ENCODE measurements at places on chromosomes 6 and 20.

GRCh38 chr6:38187325-38187724 lies 367.8 kb downstream of the ZFAND3 start:
- no peak for DNase-seq

DNA sequence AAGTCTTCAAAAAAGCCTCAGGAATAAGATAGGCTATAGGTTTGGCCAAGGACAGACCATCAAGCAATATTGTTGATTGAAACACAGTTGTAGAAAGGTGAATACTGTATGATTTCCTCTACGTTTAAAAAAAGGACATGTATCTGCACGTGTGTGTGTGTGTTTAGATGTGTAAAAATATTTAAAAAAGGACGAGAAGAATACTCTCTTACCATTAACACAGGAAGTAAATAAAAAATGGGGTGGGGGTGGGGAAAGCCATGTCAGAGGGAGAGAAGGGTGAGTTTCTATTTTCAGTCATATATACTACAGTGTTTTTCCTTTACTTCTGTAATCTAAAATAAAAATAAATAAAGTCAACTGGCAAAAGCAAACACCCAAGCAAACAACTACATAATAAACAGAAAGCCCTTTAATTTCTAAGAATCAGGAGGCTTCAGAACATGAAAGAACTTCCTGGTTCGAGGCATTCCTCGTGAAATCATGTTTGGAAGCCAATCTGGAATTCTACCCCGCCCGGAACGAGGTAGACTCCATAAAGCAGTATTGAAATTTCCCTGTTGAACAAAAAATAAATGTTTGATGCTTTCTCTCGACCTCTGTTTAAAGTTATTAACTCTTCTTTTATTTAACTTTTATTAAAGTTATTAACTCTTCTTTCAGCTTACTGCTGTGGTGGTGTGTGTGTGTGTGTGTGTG lies 158.1 kb upstream of the ZNF217 start:
- DNase-seq = no peak

DNA sequence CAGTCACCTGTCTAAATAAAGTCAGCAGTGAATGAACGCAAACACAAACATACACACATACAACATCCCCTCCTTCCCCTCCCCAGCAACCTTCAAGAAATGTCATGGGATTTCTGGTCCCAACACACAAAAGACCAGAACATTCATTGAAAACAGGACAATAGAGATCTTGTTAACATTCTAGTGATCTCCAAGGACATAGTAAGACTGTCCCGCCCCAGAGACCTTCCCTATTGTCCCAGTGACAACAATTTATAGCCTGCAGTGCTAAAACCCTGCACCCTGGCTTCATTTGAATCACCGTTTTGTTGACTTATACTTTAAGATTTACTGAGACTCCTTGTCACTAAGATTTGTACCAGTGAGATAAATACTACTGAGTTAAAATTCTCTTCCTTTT lies 143.9 kb upstream of the NOX3 start:
- DNase-seq = no peak

- no peak for DNase-seq
These were observed 22.3 kb downstream of the ELOVL5 start for GRCh38 chr6:53326372-53327016.

- DNase-seq = no peak
These were observed 46.2 kb upstream of the LAMA2 start for GRCh38 chr6:128836761-128837160.

- DNase-seq = no peak
These were observed 344.9 kb upstream of the MANEA start for GRCh38 chr6:95232446-95232845.

- DNase-seq = no peak
These were observed 2.1 kb downstream of the GABRR2 start for GRCh38 chr6:89313006-89313405.

DNA sequence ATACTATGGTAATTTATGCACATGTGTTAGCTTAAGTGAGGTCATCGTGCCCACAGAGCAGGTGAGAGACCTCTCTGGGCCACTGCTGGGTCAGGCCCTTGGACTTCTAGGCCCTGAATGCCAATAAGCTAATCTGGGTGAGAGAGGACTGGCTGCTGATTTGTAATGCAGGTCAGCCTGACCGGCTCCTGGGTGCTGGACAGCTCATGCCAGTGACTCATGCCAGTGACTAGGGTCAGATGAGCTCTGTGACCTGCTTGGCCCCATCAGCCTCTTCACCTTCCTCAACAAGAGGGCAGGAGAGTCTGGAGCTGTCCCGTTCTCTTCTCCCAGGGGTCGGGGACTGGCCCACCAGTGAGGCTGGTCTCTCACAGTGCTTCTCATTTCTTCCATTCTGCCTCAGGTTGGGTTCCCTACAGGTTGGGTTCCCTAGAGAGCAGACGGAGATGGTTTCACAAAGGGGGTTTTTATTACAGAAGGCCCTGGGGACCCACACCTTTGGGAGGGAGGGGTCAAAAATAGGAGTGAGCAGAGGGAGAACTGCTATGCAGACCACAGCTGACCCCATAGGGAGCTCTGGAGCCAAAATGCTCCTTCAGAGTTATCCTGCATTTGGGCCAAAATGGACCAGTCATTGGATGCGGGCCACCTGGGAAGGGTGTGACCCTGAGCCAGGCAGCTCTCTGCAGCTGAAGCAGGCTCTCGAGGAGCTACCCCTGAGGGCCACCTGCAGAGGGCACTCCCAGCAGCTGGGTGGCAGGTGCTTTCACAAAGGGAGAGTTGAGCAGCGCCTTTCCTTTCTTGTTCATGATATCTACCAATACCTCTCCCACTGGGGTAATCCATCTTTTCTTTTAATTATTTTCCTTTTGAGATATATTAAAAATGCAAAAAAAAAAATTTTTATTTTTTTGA lies 2.2 kb upstream of the OXT start:
- DNase-seq = no peak
